ENCODE measurements at places on chromosomes 5 and 9.

GRCh38 chr5:75225506-75225905, 11.2 kb downstream of the ANKRD31 start:
- DNase-seq: no peak

DNA sequence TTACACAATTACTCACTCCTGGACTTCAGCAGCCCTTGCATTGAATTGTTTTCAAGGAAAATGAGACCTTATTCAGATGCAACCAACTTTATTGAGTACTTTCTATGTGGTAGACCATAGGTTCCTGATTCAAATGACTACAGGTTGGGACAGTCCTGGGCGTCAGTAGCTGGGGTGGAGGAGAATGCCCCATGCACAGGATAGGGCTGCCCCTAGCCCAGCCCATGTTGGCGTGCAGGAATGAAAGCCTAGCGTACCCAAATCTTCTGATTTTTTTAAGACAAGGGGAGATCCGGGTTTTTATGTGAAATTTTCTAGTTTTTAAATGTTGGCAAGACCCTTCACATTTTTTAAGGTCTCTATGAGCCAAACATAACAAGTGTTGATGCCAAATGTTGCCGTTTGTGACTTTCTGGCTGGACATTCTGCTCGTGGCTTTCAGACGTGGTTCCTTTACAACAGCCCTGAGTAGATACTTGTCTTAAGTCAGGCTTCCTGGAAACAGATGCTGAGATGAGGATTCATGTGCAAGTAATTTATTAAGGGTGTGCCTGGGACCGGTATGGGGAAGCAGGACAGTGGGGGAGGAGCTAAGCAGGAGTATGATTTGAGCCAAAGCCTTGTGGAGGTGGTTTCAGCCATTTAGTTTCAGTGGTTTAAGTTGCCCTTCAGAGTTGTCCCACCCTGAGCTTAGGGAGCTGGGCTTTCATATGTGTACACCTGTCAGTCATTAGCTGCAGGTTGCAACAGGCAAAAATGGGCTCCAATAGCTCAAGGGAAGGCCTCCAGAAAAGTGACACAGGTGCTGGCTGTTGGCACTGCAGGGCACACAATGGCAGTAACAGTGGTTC, 154.1 kb downstream of the NTRK2 start:
- DNase-seq: no peak

GRCh38 chr9:13033959-13034693, 245.4 kb downstream of the MPDZ start:
- peak; percentile 52 for DNase-seq

DNA sequence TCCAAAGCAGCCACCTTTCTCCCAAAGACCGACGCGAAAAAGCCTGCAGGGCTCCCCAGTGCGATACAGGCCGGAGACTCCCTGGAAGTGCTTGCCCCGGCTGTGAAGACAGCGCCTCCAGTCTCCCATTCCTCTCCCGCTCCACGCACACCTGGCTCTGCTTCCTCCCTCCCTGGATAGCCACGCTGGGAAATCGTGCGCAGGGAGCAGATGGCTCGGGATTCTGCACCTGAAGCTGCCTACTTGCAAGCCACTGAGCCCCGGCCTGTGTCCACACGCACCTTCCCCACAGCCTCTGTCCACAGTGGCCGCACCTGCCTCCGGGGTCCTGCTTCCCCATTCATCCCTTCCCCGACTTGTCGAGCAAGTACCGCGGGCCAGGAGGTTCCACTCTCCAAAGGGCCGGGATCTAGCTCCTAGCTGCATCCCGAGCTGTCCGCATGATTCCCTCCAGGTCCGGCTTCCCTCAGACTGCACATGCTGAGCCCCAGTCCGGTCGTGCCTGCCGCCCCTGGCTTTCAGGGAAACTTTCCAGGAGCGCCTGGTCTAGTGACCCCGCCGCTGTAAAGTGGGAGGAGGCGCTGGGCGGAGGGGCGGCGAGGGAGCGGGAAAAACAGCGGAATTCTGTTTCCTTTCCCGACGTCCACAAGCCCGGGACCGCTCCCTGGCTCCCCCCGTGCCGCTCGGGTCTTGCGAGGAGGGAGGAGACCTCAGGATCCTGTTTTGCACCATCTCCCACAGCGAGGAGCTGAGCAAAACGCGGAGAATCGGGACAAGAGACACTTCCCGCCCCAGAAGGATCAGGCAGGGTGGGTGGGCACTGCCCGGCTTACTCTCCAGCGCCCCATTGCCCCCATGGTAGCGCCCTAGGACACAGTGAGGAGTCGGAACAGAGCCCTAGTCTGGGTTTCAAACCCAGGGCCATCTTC, 2.0 kb downstream of the SEMA6A start:
- no peak for DNase-seq

DNA sequence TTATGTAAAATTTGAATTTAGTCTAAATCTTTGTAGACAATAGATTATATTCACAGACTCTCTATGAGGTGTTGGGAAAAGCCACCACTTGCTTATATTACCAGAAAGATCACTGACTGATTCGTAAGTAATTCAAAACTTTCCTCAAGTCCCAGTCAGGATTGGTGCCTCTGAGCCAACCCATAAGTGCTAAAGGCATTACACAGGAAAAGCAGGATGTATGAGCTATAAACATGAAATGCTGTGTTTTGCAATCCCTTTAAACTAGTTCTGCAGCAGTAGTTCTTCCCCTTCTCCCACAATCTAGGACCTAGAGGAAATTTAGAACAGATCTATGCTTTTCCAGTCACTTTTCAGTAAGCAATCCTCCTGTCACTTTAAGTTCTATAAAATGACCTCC, 48.0 kb downstream of the SHLD3 start:
- DNase-seq: no peak

DNA sequence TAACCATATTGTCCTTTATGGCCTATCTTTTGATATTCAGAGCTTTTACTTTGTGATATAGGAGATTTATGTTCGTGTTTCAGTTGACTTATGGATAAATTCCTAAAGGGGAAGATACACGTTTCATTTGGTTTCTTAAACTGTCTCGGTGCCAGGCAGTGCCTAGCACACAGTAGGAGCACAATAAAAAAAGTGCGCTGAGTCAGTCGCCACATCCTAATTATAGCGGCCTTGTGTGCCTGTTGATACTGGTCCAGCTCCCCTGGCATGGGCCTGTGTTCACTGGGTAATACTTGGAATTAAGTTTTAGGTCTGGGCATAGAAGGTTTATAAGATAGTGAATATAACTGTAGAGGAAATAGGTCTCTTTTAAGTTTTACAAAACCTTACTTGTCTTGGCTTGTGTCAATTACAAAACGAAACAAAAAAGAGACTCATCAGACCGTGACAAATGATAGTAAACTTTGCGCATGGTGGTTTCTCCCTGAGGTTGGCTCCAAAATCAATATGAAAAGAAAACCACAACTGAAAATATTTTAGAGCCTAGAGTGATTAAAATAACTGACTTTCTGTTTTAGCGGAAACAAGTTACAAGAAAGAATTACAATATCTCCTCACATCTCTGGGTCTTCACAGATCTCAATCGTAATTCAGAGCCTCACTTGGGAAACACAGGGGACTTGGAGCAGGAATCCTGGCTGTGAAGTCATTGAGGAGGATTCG, 84.8 kb downstream of the MVB12B start:
- DNase-seq: no peak

- peak; percentile 82 for DNase-seq
Observed at GRCh38 chr5:115366223-115366622, 69.8 kb upstream of the CCDC112 start.

Data from hematopoietic multipotent progenitor cell treated with erythropoietin and hydrocortisone succinate and interleukin-3 and kit ligand, for 8 days (in vitro differentiated cells).